ENCODE measurements at places on chromosomes 7 and 10. TPM values are rescaled to one million over a fixed set of nuclear protein-coding genes. Genes with fewer than 3 reads are reported as not detected.

Gene SPDYE9
- total RNA-seq, result not detected

Gene GSDME
- 11.7 TPM for total RNA-seq

Gene PLEKHA1
- 168 TPM for total RNA-seq

Gene OPN4
- not detected for total RNA-seq

Gene CLRN3
- total RNA-seq, result 9.4 TPM

Gene MCM10
- total RNA-seq, result 0.50 TPM

Gene EGFR
- 61.3 TPM for total RNA-seq

Gene PRKAR2B
- total RNA-seq, result 6.9 TPM

Gene ZNF277
- 25.0 TPM for total RNA-seq

Gene TWIST1
- total RNA-seq, result 1.3 TPM

Gene HYAL4
- total RNA-seq, result not detected

Gene H2BK1
- not detected for total RNA-seq

GRCh38 chr7:108278281-108278680 lies 148.1 kb upstream of the LAMB4 start:
- H3K36me3 ChIP-seq, result no peaks in the 10 kb centered on the region
- no peak overlapping the region for H3K4me3 ChIP-seq
- no peaks in the 10 kb centered on the region for H3K27me3 ChIP-seq
- DNase-seq, result no peak
- H3K4me1 ChIP-seq, result no peaks in the 10 kb centered on the region
- no peak overlapping the region for H3K27ac ChIP-seq

DNA sequence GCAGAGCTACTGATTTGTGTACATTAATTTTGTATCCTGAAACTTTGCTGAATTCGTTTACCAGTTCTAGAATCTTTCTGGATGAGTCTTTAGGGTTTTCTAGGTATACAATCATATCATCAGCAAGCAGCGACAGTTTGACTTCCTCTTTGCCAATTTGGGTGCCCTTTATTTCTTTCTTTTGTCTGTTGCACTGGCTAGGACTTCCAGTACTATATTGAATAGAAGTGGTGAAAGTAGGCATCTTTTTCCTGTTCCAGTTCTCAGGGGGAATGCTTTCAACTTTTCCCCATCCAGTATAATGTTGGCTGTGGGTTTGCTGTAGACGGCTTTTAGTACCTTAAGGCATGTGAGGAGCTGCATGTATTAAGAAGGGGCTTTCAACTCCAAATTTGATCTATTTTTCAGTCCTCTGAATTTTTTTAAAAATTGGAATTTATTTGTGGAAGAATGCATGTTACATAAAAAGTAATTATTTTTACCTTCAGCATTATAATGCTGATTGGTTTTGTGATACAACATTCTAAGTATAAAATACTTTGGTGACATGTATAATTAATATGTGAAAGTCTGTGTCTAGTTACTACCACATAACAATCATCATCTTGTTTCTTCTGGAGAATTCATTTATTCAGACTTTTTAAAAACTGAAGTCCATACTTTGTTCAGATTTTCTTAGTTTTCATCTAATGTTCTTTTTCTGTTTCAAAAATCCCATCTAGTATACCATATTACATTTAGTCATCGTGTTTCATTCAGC lies 49.6 kb downstream of the CPED1 start:
- no peak overlapping the region for H3K27ac ChIP-seq
- H3K27me3 ChIP-seq, result no peaks in the 10 kb centered on the region
- H3K4me3 ChIP-seq, result no peak overlapping the region

- no peak overlapping the region for H3K27ac ChIP-seq
- H3K4me1 ChIP-seq, result no peaks in the 10 kb centered on the region
- peak; percentile 87 for DNase-seq
- H3K4me3 ChIP-seq, result no peak overlapping the region
Observed at GRCh38 chr10:76547352-76547972, 1090.1 kb downstream of the KCNMA1 start.

- H3K4me1 ChIP-seq, result peaks cover 14% of the 10 kb centered on the region
- peak; percentile 48 for DNase-seq
- H3K36me3 ChIP-seq, result no peaks in the 10 kb centered on the region
- peak overlapping the region; percentile 59 for H3K27ac ChIP-seq
- no peaks in the 10 kb centered on the region for H3K27me3 ChIP-seq
Observed at GRCh38 chr10:34736976-34737771, 77.9 kb downstream of the PARD3 start.

DNA sequence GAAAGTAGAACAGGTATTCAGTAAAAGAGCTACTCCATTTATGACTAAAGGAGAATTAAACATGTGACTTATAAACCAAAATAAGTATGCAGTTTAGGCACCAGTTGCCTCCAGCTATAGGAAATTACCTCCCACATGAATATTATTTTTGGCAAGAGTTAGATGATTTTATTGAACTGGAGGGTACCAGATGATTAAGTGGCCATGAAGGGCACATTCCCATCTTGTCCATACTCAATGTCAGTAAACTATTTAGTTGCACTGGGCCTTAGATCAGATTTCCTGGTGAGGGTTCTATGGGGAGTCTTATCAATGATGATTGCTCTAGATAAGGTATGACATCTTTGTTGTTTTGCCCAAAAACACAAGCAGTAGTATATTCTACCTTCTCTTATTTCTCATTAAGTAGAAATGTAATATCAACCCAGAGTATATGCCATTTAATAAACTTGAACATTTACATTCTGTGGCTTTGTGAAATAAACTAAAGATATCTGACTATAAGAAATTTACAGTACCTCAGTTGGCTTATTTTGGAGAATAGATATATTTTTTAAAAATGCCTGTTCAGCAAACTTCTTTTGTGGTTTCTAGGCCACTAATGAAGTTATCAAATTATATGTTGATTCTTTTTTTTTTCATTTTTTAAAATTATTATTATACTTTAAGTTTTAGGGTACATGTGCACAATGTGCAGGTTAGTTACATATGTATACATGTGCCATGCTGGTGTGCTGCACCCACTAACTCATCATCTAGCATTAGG lies 145.3 kb downstream of the SEMA3A start:
- H3K4me1 ChIP-seq, result no peaks in the 10 kb centered on the region
- H3K36me3 ChIP-seq, result no peaks in the 10 kb centered on the region
- H3K27me3 ChIP-seq, result no peaks in the 10 kb centered on the region
- no peak overlapping the region for H3K4me3 ChIP-seq
- H3K27ac ChIP-seq, result no peak overlapping the region
- no peak for DNase-seq

GRCh38 chr10:79561257-79561656 lies 1.1 kb upstream of the SFTPA2 start:
- H3K27me3 ChIP-seq, result no peaks in the 10 kb centered on the region
- no peak for DNase-seq
- H3K4me3 ChIP-seq, result no peak overlapping the region
- H3K4me1 ChIP-seq, result no peaks in the 10 kb centered on the region
- no peak overlapping the region for H3K27ac ChIP-seq

DNA sequence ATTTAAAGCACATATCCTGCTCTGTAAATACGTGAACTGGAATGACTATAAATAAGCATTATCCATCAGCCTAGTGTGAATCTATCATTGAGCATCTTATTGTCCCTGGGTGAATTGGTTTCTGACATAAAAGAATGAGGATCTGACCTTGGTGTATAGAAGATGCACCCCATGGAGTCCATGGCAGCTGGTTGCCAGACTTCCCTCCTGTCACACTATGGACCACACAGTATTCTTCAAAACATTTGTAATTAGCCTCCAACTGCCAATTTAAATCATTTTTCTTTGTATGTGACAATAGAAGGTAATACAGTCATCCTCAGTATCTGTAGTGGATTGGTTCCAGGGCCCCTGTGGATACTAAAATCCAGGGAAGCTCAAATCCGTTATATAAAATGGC lies 238.1 kb upstream of the ZWINT start:
- H3K4me3 ChIP-seq, result no peak overlapping the region
- H3K4me1 ChIP-seq, result no peaks in the 10 kb centered on the region
- H3K27me3 ChIP-seq, result no peaks in the 10 kb centered on the region
- H3K36me3 ChIP-seq, result no peaks in the 10 kb centered on the region

DNA sequence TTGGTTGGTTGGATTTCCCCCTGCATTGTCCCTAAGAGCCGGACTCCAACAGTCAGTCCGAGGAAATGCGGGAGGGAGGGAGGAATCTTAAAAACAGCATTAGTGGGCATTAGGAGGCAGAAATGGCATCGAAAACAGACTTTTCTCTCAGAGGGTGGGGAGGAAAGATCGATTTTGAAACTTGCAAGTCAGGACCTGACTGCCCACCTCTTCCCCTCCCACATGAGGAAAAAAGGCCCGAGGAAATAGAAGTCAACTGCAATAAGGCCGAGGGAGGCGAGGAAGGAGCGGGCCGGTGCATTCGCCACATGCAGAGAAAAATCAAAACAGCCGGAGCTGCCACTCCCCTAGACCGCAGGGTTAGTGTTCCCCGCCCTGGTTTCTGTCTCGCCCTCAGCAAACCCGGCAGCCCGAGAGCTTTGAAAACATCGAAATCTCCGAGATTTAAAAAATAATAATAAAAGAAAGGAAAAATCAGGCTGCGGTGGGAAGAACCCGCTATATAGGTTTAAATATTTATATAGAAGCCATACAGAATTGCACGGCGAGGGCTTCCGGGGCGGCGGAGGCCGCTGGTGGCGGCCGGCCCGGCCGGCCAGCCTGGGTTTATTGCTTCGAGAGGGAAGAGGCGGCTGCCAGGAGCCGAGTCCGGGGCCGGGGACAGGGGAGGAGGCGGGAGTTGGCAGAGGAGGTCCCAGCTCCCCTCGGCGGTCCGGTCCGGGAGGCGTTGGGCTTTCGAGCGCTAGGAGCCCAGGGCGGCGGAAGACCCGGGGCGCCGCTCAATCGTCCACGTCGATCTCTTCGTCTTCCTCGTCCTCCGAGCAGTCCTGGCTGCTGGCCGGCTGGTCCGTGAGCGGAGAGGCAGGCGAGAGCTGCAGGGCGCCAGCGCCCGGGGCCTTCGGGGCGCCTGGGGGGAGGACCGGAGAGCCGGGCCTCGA lies 2.5 kb downstream of the LBX1 start:
- DNase-seq, result no peak
- H3K4me3 ChIP-seq, result no peak overlapping the region
- no peaks in the 10 kb centered on the region for H3K36me3 ChIP-seq
- H3K27me3 ChIP-seq, result peaks cover 66% of the 10 kb centered on the region
- H3K27ac ChIP-seq, result no peak overlapping the region

DNA sequence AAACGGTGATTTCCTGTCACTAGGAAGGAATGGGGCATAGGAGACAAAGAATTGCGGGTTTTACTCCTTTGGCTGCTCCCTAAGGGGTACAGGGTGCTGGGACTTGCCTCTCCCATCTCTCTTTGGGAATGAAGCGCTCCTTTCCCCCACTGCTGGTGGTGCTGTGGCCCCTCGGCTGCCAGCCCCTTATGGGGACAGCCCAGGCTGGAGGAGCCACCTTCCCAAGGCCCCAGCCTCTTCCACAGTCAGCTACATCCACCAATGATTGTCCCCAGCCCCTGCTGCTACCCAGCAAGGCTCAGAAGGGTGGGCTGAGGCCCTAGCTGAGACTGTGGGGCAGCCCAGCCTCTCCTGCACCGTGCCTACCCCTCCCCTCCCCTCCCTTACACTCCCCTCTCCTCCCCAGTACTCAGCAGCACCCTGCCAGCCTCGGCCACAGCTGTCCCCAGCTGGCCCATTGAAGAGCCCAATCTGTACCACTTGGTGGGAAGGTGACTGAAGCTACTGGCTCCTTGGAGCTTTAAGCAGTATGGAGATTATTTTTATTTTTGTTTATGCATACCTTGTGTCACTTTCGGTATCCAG lies 19.0 kb downstream of the PRKAG2 start:
- DNase-seq, result no peak
- H3K27ac ChIP-seq, result no peak overlapping the region
- no peaks in the 10 kb centered on the region for H3K4me1 ChIP-seq

- no peak for DNase-seq
- no peaks in the 10 kb centered on the region for H3K27me3 ChIP-seq
- no peak overlapping the region for H3K27ac ChIP-seq
- no peak overlapping the region for H3K4me3 ChIP-seq
- no peaks in the 10 kb centered on the region for H3K4me1 ChIP-seq
Observed at GRCh38 chr7:95405208-95405607, 9.0 kb upstream of the PON3 start.

DNA sequence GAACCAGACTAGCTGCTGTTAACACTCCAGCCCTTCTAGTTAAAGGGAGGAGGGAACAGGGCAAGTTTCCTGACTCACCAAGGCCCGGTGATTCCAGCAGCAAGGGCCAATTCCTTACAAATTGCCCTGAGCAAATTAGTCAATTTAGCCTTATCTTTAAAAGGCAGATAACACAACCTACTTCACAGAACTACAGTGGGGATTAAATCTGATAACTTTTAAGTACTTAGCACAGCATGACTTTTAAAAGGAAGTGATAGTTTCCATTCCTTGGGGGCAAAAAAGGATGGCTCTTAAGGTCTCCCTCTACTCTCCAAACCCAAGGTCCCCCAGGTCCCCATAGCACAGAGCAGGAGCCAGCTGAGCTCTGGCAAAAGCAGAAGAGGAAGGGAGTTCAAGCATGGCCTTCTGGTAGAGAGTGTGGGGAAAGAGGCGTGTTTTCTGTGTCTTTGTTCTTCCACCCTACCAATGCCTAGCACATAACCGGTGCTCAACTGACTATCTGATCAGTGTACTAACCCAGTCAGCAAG lies 4.0 kb downstream of the CDCA7L start:
- no peaks in the 10 kb centered on the region for H3K27me3 ChIP-seq
- H3K4me1 ChIP-seq, result peaks cover 3% of the 10 kb centered on the region
- H3K27ac ChIP-seq, result no peak overlapping the region
- DNase-seq, result no peak
- H3K36me3 ChIP-seq, result no peaks in the 10 kb centered on the region
- H3K4me3 ChIP-seq, result no peak overlapping the region

- H3K4me1 ChIP-seq, result no peaks in the 10 kb centered on the region
- no peak overlapping the region for H3K27ac ChIP-seq
- DNase-seq, result no peak
- H3K36me3 ChIP-seq, result peaks cover 3% of the 10 kb centered on the region
Observed at GRCh38 chr7:107613948-107614347, 33.9 kb downstream of the BCAP29 start.

GRCh38 chr10:110007701-110008517 lies at the start of gene ADD3:
ADD3 (plus strand) TSS chr10:110007984; CDS start chr10:110100654, 92,670 bp downstream.
- no peaks in the 10 kb centered on the region for H3K36me3 ChIP-seq
- peak within 1 kb of the TSS; percentile 92 for H3K27ac ChIP-seq
- peak within 1 kb of the TSS; percentile 86 for H3K4me3 ChIP-seq
- peaks cover 17% of the 10 kb centered on the region for H3K4me1 ChIP-seq
- no peaks in the 10 kb centered on the region for H3K27me3 ChIP-seq

GRCh38 chr7:142790056-142790455 lies 19.3 kb downstream of the PRSS2 start:
- H3K4me1 ChIP-seq, result no peaks in the 10 kb centered on the region
- no peak overlapping the region for H3K27ac ChIP-seq
- DNase-seq, result no peak
- no peak overlapping the region for H3K4me3 ChIP-seq
- no peaks in the 10 kb centered on the region for H3K36me3 ChIP-seq
